Trophoblast cell (in vitro differentiated cells and primary cell): ENCODE measurements at places on chromosomes 5 and 9.

DNA sequence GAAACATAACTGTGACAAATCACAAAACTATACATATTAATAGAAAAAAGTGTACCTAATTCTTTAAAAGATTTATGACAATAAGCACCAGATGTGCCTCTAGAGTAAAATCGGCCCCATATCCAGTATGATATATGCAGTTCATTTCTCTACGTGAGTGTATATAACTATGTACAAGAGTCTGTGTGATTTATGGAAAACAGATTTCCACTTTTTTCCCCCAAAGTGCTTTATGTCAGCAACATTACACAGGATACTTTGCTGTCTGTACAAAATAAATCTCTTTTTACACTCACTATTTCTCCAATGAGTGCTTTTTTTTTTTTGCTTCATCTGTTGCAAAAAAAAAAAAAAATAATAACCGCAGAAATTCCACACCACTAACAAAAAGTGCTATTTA, 298.8 kb upstream of the RFX3 start:
- DNase-seq = no peak

DNA sequence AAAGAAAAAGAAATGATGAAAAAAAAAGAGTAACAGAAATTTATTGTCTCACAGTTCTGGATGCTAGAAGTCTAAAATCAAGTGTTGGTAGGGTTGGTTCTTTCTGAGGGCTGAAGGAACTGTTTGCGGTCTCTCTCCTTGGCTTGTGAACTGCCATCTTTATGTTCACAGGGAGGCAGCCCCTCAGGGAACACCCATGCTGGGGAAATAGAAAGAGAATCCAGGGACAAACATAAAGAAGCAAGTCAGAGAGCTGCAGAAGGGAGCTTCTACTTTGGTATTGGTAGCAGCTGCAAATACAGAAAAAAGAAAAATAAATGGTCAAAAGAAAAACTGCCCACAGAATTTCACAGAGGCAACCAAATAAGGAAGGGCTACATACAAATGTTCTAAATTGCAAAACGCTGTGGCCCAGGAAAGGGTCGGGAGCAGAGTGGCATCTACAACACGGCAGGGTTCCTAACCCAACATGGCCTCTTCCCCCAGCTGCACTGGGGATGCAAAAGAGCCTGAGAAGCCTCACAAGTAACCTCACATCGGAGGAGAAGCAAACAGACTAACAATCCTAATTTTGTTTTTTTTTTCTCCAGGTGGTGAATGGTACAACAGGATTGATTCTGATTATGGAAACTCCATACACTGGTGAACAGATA, 37.4 kb downstream of the ELOVL7 start:
- no peak for DNase-seq

- DNase-seq = no peak
Measured at GRCh38 chr9:75979362-75979761, 88.9 kb downstream of the PCSK5 start.

DNA sequence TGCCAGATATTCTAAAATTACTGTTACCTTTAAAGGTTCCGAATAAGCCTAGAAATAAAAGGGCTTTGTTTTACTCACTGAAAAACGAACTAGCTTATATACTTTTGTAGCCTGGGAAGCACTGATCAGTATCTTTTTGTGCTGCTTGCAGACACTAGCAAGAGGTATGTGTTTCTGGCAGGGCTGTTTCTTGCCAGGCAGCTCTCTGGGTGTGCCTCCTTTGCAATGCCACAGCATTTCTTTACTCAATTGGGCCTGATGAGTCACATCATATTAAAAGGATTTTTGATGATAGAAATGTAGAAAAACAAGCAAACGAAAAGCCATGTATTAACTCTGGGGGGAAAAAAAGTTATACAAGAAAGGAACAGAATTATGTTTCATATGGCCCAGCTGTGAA, 35.6 kb downstream of the CD180 start:
- no peak for DNase-seq

- no peak for DNase-seq
Measured at GRCh38 chr9:121560921-121561320, 61.3 kb upstream of the GGTA1 start.

GRCh38 chr9:13213337-13213736, 66.2 kb downstream of the MPDZ start:
- DNase-seq = peak; percentile 41

GRCh38 chr9:131161585-131161984, 36.2 kb downstream of the NUP214 start:
- no peak for DNase-seq

- no peak for DNase-seq
Measured at GRCh38 chr5:122924203-122924602, 78.8 kb downstream of the SNX24 start.

- DNase-seq = no peak
Measured at GRCh38 chr5:115640274-115640673, 14.4 kb upstream of the TMED7 start.

DNA sequence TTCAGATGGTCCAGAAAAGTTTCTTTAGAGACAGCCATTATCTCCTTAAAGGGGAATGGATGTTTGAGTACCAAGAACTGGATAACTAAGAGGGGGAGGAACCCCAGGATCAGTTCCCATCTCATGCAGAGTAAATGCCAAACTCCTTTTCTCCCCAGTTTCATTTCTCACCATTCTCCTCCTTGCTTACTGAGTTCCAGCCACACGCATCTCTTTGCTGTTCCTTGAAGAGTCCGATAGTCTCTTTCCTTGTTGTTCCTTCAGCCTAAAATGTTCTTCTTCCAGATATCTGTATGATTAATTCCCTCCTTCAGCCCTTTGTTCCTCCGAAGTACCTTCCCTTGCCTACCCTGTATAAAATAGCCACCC, 30.0 kb downstream of the KDM4C start:
- no peak for DNase-seq

- no peak for DNase-seq
Measured at GRCh38 chr5:32245742-32246141, 67.0 kb downstream of the MTMR12 start.

GRCh38 chr5:38615981-38616451, 59.6 kb upstream of the LIFR start:
- no peak for DNase-seq

DNA sequence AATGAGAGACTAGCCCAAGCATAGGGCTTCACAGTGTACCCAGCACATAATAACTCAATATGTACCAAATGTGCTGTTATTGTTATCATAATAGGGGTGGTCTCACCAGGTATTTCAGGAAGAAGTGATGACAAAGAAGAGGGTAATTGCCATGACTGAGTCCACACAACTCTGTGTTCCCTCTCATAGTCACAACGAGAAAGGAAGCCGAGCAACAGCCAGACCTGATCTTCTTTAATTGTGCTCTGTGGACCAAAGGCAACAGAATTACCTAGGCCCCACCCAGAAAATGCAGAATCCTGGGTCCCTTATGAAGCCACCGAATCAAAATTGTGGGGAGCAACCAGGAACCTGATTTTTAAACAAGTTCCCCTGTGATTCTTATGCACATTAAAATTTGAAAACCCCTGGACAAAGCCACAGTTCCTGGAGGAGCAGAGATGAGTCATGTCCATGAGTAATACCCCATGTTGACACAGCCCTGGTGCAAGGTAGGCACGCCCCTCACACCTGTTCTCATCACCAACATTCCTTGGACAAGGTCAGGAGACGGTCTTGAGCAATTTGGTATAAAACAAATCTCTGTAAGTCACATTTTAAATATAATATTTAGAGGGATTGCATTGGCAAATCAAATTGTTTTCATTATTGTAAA, 5.2 kb downstream of the FGF1 start:
- peak; percentile 87 for DNase-seq

GRCh38 chr9:132099741-132100407, 20.2 kb upstream of the MED27 start:
- no peak for DNase-seq

DNA sequence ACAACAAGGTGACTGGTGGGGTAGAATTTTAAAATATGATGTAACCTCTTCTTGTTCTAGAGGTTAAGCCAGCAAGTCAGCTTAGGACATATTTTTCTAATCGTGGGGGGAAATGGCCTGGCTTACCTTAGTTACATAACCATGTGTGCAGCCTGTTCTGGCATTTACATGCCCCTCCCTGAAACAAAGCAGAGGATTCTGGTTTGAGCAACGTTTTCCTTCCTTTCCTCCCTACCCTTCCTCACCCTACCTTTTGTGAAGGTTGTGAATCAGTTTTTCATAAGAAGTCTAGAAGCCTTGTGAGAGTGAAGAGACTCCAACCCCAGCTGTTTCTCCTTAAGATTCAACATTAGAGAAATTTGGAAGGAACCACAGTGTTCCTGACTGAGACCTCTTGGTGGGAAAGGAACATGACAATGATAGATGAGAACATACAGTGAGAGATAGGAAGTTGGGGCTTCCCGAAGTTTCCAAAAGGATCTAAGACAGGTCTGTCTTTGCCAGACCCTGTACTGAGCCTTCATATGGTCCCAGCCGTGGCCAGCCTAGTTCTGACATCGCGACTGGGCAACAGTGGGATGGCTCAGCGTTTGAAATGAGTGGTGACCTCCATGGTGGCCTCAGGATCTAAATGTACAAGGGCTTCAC, 365.2 kb downstream of the SPATA31D1 start:
- no peak for DNase-seq

DNA sequence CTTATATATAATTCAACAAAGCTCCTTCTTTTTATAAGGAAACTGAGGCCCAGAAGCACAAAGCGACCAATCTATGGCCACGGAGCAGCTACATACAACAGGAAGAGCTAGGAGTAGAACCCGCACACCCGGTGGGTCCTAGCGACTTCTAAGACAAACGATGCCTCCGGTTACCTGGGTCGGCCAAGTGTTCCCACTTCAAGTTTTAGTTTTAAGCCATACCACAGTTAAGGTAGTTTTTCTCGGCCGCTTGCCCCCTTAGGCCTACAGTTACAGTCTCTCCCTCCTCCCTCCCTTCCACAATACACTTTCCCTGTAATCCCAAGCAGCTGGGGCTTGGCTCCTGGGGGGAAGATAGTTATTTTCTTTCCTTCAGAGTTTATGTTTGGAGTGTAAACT, 533 bp downstream of the SREK1IP1 start:
- DNase-seq = no peak

GRCh38 chr9:136095070-136096058, at the start of gene NACC2:
Gene NACC2 (minus strand): TSS chr9:136095289. CDS start chr9:136050521, 44,768 bp downstream.
- peak; percentile 66 for DNase-seq

- DNase-seq = no peak
Measured at GRCh38 chr9:127330501-127330900, 65.9 kb downstream of the GARNL3 start.

- DNase-seq = peak; percentile 83
Measured at GRCh38 chr5:39158127-39158593, 61.2 kb downstream of the FYB1 start.

GRCh38 chr9:87501806-87502205, 4.1 kb downstream of the DAPK1 start:
- no peak for DNase-seq

DNA sequence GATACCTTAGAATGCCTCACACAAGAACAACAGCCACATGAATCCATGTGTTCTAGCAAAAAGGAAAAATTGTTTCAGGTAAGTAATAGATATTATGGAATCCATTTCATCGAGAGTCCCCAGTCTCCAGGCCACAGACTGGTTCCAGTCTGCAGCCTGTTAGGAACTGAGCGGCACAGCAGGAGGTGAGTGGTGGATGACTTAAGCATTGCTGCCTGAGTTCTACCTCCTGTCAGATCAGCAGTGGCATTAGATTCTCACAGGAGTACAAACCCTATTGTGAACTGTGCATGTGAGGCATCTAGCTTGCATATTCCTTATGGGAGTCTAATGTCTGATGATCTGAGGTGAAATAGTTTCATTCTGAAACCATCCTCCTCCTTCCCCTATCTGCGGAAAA, 207.0 kb downstream of the CSNK1G3 start:
- DNase-seq = no peak

DNA sequence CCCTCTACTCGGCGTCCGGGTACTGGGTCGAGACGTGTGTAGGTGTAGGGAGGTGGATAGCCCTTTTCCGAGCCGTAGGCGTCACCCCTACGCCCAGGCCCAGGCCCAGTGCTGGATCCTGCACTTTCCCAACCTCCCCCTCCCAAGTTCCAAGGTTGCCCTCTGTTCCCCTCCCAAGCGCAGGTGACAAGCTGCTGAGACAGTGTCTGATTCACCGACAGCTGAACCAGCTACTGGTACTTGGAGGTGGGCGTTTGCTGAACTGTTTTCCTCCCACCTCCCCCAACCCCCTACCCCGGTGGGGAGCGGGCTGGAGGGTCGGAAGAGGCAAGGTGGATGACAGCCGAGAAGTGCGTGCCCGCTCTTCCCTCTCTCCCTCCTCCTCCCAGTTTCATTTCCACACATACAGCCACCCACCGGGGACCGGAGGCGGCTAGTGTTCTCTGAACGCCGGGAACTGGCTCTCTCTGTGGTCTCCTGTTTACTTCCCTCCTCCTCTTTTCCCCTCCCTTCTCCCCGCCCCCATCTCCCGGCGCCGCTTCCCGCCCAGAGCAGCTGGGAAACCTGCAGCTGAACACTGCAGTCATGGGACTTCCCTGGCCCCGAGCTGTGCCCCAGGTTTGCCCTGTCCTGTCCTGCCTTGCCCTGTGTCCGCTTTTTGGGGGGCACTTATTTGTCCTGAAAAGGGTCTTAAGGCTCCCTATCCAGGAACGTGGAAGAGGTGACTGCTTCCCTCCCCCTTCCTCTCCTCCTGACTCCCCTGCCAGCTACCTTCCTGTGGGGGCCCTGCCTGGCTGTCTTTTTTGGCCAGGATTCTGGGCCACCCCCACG, 6.2 kb upstream of the KLF9 start:
- peak; percentile 80 for DNase-seq

- peak; percentile 89 for DNase-seq
Measured at GRCh38 chr9:91395106-91395552, 28.5 kb downstream of the NFIL3 start.

DNA sequence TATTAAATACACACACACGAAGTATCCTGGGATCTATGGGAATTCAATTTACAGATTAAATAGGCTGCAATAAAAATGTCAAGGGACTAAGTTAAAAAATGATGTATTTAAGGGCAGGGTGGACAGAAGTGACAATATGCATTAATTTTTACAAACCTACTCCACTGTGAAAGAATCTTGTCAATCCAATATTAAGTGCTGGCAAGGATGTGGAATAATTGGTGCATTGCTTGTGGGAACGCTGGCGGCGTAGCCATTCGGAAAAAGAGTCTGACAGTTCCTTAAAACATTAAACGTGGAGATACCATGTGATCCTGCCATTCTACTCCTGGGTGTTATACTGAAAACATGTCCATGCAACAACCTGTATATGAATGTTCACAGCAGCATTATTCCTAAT, 4.2 kb downstream of the CDC14B start:
- DNase-seq = no peak

GRCh38 chr5:122693963-122694362, 80.9 kb upstream of the SNX2 start:
- peak; percentile 9 for DNase-seq

GRCh38 chr5:141879941-141880738, 1.9 kb upstream of the PCDH1 start:
- DNase-seq = no peak

DNA sequence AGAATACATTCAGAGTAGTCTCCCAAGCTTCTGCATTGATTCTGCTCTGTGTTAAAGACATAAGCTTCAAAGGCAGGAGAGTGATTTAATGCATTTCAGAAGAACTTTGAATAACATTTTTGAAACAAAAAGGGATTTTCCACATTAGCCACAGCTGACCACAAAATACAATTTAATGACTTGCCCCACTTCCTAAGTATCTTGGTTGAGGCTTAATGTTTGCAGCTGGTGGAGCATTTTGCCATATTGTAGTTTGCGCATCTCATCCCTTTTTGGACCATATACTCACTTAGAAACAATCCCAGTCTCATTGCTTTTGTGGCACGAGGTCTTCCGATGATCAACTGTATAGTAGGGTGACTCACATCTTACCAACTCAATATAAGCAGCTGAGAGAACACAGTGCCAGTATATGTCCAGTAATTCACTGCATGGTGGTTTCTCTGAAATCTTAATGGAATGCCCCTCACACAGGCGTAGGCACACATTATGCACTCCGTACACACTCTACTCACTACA, 455.8 kb upstream of the PTGER4 start:
- no peak for DNase-seq
